ENCODE measurements at places on chromosomes 1 and 21. TPM values are rescaled to one million over a fixed set of nuclear protein-coding genes. Genes with fewer than 3 reads are reported as not detected.

PCP4L1 gene
- 0.04 TPM for polyA plus RNA-seq

RGS13 gene
- not detected for polyA plus RNA-seq

FMO4 gene
- polyA plus RNA-seq = 4.7 TPM

ARHGAP29 gene
- polyA plus RNA-seq = 67.7 TPM

CRYAA gene
- not detected for polyA plus RNA-seq

GRCh38 chr1:46820076-46820475, 21.2 kb downstream of the CYP4B1 start:
- DNase-seq = no peak

- DNase-seq = no peak
Measured at GRCh38 chr1:96515925-96516324, 205.7 kb upstream of the PTBP2 start.

GRCh38 chr1:7363450-7363849, 407.6 kb upstream of the VAMP3 start:
- DNase-seq = no peak

- no peak for DNase-seq
Measured at GRCh38 chr21:46125846-46126301, 28.0 kb downstream of the COL6A2 start.

- no peak for DNase-seq
Measured at GRCh38 chr1:165119086-165119485, 237.4 kb downstream of the LMX1A start.

DNA sequence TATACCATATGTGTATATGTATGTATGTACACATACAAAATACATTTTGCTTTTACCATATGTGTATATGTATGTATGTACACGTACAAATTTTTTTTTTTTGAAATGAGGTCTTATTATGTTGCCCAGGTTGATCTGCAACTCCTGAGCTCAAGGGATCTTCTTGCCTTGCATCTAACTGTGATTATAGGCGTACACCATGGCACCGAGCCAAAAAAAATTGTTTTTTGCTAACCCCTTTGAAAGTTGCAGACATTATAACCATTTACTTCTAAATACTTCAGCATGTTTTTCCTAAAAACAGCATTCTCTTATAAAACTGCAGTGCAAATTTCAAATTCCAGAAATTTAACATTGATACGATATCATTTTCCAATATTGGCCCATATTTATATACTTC, 147.0 kb downstream of the POU2F1 start:
- DNase-seq = no peak

DNA sequence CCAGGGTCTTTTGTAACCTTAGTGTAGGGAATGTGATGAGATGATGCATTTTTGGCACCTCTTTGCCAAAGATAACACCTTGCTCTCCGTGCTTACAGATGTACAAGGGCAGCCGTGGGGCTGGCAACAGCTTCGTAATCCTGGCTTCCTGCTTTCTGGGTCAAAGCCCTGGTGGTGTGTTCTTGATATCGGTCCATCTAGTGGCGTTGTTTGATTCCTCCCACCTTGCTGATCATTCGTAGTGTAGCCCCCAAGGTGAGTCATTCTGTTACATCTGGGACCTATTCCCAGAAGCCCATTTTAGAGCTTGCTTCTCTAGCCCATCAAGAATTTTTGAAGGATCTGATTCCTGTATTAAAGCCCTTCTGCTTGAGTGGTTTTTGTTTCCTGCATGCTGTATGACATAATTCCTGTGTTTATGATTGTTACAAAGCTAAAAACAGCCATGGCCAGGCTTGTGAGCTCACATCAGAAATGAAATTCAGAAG, 7.0 kb upstream of the CCT8 start:
- DNase-seq = no peak

DNA sequence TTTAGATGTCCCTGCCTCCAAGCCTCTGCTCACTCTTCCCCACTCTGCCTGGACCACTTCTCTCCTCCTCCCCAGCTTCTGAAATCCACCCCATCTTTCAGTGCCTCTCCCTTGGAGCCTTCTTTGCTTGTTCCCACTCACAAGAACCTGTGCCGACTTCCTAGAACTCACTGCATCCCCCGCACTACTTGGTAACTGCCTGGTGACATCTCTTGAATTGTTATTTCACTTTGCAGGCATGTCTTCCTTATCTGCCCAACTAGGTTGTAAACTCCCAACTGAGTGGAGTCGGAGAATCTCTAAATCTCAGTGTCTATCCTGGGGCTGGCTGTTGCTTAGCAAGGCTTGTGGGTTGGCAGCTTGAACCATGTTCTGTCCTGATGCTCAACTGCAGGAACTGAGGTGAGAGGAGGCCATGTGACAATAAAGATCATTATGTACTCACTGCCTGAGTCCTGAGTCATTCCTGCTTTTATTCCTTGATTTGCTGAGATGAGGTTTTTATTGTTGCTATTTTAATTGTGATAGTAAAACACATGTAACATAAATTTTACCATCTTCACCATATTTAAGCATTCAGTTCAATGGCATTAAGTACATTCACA, 3.9 kb downstream of the KPRP start:
- no peak for DNase-seq

DNA sequence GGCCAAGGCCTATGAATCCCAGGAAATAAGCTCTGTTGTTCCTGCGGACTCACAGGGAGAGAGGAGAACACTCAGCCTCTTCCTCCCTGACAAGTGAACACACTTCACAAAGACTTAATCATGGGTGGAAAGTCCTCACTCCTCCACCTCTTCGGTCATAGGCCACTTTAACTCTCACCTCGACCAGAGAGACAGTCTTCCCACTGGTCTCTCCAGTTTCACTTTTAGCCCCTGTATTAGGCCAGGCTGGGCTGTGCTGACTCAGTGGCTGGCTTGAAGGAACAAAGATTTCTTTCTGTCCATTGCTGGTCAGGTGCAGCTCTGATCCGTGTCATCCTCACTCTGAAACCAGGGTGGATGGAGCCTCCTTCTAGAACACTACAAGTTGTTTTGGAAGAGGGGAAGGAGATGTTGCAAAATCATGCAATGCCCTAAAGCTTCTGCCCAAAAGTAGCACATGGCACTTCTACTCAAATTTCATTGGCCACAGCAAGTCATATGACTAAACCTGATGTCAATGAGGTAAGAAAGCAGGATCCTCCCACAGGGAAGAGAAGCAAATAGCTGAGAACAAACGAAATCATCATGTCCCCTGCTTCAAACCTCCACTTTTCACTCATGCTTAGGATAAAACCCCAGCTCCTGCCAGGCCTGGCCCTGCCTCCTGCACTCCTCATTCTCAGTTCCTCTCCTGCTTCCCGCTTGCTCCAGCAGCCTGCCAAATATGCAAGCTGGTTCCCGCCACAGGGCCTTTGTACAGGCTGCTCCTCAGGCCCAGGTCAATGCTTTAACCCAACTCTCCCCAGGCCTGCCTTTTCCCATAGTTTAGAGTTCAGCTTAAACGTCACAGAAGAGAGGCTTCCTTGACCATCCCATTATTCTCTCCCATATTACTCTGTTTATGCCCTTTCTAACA, 150.5 kb upstream of the RUNX3 start:
- no peak for DNase-seq

GRCh38 chr21:26236281-26236680, 65.7 kb upstream of the APP start:
- no peak for DNase-seq

DNA sequence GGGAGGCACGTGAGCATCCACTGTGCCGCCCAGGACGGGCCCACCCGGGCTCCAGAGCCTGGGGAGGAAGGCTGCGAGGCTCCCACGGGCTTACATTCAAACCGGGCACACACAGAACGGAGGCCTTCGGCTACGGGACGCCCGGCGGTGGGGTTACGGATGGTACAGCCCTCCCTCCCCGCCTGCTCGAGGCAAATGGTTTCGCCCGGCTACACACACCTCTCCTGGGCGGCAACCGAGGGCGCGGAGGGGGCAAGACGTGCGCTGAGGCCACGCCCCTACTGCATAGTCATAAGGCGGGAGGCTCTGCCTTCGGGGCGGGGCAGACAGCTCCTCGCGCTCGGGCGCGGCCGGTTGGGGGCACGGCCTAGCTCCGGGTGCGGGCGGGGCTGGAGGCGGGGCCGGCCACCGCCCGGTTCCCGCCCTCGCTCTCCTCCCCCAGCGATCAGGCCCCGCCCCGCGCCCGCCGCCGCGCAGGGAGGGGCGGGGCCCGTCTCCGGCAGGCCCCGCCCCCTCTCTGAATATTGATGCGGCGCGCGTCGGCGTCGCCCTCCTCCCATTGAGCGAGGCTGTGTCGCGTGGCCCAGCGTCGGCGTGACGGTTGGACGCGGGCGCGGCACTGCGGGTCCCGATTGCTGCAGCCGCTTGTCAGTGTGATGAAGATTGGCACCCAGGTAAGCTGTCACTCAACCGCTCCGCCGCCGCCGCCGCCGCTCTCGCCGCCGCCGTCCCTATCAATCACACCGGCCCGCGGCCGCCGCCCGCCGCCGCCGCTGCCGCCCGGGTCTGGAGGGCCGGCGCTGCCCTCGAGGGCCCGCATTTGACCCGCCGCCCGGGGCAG, at the start of gene PKNOX1:
Gene PKNOX1 (plus strand): TSS at position 572 of the 841 bp plus-strand sequence. CDS start 29,820 bp downstream, outside the sequence.
- peak; percentile 90 for DNase-seq

DNA sequence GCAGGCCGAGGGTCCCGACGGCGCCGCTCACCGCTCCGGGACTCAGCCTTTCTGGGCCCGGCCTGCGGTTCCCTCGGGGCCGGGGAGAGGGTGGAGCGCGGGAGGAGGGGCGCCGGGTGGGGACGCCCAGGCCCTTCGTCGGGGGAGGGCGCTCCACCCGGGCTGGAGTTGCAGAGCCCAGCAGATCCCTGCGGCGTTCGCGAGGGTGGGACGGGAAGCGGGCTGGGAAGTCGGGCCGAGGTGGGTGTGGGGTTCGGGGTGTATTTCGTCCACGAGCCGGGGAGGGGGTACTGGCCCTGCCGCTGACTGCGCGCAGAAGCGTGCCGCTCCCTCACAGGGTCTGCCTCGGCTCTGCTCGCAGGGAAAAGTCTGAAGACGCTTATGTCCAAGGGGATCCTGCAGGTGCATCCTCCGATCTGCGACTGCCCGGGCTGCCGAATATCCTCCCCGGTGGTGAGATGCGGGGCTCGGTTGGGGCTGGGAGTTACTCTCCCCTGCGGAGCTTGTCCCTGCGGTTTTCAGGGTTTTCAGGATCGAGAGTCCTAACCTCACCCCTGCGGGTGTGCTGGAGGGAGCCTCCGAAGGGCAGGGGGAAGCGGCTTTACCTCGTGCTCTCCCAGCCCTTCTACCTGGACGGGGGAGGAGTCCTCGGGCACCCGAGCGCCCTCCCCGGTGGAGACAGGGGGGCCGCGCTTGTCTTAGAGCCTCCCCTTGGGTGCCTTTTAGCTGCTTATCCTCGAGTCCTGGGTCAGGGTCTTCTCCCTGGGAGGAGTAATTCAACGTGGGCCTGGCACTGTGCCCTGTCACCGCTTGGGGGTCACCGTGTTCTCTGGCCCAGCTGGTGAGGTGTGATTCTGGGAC, 2.1 kb downstream of the SAMD11 start:
- DNase-seq = no peak

- peak; percentile 11 for DNase-seq
Measured at GRCh38 chr1:243447347-243447746, 191.5 kb downstream of the SDCCAG8 start.
